ENCODE measurements at places on chromosomes 2 and 18.

GRCh38 chr2:152573168-152573567, 144.1 kb downstream of the PRPF40A start:
- DNase-seq: peak; percentile 8

GRCh38 chr2:54845514-54845913, 122.1 kb downstream of the EML6 start:
- no peak for DNase-seq

GRCh38 chr2:69034122-69034521, 21.1 kb downstream of the ANTXR1 start:
- no peak for DNase-seq

DNA sequence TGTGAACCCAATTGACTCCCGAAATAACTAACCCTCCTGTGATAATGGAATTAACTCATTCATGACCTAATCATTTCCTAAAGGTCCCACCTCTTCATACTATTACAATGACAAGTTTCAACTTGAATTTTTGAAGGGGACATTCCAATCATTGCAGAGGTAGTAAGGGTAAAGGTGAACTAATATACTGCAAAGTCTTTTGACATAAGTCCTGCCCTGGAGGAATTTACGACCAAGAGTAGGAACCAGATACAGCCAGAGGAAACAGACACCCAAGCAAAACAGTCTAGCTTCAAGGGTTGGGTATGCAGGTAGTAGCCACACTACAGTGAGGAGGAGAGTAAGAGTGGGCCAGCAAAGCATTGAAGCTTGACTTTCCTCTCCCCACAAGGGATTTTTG, 1.2 kb upstream of the SRBD1 start:
- DNase-seq: no peak

DNA sequence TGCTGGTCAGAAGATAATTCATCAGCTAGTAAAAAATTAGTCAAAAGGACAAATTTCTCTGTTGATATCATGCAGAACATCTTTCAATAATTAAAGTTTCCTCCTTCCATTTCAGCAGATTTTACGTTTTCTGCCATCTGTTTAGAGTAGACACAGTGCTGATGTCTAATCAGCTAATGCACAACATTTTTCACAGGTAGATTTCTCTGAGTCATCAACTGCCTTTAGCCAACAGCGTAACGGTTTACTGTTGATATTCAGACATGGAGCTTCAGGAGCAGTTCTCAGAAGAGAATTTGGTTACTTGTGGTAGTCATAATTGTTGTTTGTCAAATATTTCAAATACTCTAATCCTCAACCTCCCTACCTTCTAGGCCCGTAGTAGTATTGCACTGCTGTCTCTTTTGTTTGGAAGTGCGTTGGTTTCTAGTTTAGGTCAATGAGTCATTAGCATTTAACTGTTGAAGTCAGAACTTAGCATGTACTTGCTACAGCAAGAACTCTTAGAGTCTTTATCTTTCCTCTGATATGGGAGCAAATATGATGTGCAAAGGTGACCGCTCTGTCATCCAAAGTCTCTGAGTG, 86.8 kb upstream of the TFPI start:
- no peak for DNase-seq

DNA sequence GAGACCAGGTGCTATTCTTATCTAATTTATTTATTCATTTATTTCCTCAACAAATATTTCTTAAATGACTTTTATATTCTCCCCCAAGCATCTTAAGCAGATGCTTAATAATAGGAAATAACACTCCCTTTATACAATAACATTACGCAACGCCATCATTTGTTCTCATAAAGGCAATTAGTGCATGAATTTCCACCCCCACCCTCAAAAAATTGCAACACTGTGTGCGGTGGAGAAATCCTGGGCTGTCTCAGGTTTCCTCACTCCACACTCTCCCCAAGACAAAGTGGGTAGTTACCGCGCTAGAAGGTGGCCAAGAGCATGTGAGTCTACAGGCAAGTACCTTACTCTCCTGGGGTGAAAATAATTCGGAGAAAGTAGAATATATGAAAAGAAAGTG, 37.0 kb upstream of the CTDP1 start:
- no peak for DNase-seq

- no peak for DNase-seq
These were observed 820 bp downstream of the TMBIM1 start for GRCh38 chr2:218291318-218292047.

Measured in stimulated activated CD8-positive, alpha-beta memory T cell treated with anti-CD3 and anti-CD28 coated beads, Interleukin-12 subunit alpha, Interleukin-12 subunit beta, amount 100 ng/mL, for 1 hour (primary cell).